ENCODE measurements at places on chromosomes 2 and 18.
A peak's percentile ranks its signal among the peaks of the same experiment; 100 is the strongest.

- H3K27ac ChIP-seq = no peak overlapping the region
- H3K4me1 ChIP-seq = no peaks in the 10 kb centered on the region
- H3K4me3 ChIP-seq = no peak overlapping the region
Measured at GRCh38 chr18:10274301-10274700, 180.1 kb upstream of the APCDD1 start.

GRCh38 chr2:18169121-18169892 lies 290.8 kb downstream of the KCNS3 start:
- no peak overlapping the region for H3K27ac ChIP-seq
- H3K27me3 ChIP-seq = no peaks in the 10 kb centered on the region
- no peak for DNase-seq
- no peaks in the 10 kb centered on the region for H3K4me1 ChIP-seq

GRCh38 chr2:111534910-111535352 lies 349.1 kb downstream of the ANAPC1 start:
- no peak for DNase-seq
- H3K27me3 ChIP-seq = no peaks in the 10 kb centered on the region
- H3K27ac ChIP-seq = peak overlapping the region; percentile 30
- H3K36me3 ChIP-seq = no peaks in the 10 kb centered on the region

GRCh38 chr2:21676676-21677075 lies 552.9 kb downstream of the TDRD15 start:
- no peak for DNase-seq
- H3K36me3 ChIP-seq = peaks cover 11% of the 10 kb centered on the region
- H3K27ac ChIP-seq = no peak overlapping the region
- no peaks in the 10 kb centered on the region for H3K4me1 ChIP-seq
- no peak overlapping the region for H3K4me3 ChIP-seq

GRCh38 chr2:237631007-237631785 lies 3.8 kb downstream of the LRRFIP1 start:
- H3K27ac ChIP-seq = no peak overlapping the region
- no peak for DNase-seq
- H3K4me1 ChIP-seq = peaks cover 12% of the 10 kb centered on the region
- peaks cover 28% of the 10 kb centered on the region for H3K27me3 ChIP-seq
- no peak overlapping the region for H3K4me3 ChIP-seq
- H3K36me3 ChIP-seq = peaks cover under 1% of the 10 kb centered on the region

DNA sequence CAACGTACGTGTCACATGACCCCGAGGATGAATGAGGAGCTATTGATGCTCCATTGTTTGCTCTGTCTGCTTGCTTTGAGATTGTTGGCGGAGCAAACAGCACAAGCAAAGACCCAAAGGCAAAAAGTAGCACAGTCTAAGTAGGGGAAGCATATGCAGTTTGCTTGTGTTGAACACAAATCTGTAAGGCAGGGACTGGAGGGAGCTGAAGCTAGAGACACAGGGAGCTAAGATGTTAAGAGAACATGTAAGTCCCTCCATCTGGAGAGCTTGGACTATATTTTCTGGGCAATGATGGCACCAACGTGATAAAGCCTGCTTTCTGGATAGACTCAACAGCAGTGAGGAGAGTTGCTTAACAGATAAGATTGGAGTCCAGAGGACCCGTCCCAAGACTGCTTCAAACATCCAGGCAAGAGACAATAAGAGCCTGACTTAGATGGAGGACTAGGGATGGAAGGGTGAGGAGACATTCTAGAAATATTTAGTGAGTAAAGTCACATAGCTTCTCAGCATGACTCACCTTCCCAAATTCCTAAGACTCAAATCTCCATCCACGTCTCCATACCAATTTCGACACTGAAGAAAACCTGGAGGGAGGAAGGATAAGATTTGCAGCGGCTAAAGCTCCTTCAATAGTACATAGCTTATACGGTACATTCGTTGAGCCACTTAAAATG lies 88.1 kb upstream of the KLF7 start:
- H3K4me3 ChIP-seq = no peak overlapping the region
- H3K27me3 ChIP-seq = peaks cover 31% of the 10 kb centered on the region
- no peak for DNase-seq
- peaks cover 7% of the 10 kb centered on the region for H3K4me1 ChIP-seq
- H3K27ac ChIP-seq = no peak overlapping the region

Measured in natural killer cell treated with Interleukin-12 subunit alpha and Interleukin-12 subunit beta and Interleukin-15 and Interleukin-18, amount 100 ng/mL, for 72 hours (primary cell).